ENCODE measurements at places on chromosomes 2 and 18.
A peak's percentile ranks its signal among the peaks of the same experiment; 100 is the strongest.

DNA sequence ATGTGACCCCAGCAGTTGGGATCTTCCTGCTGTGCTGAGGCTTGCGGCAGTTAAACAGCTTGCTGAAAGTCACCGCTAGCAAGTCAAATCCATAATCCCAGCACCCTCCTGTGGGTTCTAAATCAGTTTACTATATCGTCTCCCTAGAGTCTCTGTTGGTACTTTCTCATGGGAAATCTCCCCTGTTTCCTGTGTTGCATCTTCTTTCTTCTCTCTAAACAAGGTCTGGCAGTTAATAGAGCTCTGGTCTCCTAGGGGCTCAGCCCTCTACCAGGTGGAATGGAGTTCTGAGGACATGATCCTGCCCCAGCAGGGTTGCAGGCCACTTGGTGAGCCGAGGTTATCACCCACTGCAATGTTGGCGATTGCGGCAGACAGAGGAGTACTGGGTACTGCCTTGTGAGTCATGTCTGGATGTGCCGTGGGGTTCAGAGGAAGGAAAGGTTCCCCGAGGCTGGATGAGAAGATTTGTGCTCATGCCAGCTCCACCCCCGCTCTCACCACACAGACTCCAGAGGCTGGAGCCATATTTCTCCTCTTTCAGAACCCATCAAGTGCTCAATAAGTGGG lies 59.4 kb upstream of the SIX2 start:
- no peak for DNase-seq

DNA sequence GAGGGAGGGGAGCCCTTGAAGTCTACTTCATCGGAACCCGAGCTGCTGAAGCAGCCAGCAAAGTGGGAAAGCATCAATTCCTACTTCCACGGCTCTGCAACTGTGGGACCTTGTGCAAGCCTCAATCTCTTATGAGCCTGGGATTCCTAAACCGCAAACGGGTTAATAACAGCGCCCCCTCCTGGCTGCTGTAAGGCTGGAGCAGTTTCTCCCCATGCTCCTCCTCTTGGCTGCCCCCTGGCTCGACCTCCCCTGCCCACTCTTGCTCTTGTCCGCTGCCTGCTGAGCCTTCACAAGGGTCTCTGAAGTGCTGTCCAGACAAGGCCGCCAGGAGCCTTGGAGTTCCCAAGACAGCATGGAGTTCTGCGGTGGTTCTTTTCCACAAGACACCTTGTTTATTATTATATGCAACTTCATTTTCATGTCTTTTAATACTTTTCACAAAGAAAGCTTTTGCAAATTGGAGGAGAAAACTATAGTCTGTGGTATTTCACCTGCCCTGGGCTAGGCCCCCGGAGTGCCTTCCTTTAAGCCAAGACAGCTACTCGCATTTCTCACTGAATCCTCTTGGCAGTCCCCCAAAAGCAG lies 157.2 kb downstream of the DDX1 start:
- DNase-seq = peak; percentile 45

DNA sequence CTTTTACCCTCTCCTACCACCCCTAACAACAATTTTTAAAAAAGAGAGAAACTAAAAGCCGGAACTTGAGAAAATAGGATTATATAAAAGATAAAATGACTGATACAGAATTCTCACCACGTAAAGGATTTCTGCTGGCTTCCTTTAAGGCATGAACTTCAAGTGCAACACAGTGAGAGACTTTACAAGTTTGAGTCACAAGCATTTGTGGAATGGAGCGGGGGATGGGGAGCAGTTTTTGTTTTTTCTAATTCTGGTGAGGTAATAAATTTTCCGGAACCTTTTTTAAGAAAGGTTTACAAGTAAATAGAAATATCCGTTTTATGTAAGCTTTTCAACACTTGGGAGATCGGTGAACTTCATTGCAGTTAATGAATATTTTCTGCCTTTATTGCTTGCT lies 1.8 kb upstream of the CDH2 start:
- DNase-seq = peak; percentile 43

GRCh38 chr2:88057437-88057844 lies 1.9 kb upstream of the KRCC1 start:
- DNase-seq = no peak

DNA sequence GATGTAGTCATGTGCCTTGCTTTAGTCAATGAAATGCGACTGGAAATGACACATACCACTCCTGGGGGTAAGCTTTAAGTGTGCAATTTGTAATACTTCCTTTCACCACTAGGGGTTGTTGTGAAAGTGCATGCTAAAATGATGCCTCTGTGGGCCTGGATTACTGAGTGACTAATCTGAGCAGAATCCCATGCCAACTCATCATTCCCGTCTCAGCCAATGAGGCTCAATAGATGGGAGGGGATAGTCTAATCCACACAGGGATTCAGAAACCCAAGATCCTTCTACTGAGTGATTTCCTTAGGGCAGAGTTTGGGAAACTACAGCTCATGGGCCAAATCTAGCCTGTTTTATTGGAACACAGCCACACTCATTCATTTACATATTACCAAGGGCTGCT lies 54.0 kb downstream of the HRH4 start:
- DNase-seq = peak; percentile 57

DNA sequence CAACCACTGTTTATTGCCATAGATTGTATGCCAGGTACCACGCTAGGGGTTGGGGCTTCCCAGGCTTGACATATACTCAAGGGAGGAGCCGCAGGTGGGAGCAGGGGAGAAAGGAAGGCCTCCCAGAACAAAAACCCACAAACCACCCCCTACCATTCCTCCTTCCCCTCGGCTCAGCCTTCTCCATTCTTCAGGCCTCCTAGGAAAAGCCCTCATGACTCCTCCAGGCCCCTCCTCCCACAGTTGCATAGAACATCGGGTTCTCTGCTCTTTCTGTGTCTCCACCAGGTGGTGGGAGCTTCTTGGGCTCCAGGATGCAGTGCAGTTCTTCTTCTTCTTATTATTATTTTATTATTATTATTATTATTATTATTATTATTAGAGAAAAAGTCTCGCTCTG lies 80.3 kb downstream of the ZFP36L2 start:
- no peak for DNase-seq

- no peak for DNase-seq
Measured at GRCh38 chr2:134337631-134338030, 83.8 kb downstream of the MGAT5 start.

DNA sequence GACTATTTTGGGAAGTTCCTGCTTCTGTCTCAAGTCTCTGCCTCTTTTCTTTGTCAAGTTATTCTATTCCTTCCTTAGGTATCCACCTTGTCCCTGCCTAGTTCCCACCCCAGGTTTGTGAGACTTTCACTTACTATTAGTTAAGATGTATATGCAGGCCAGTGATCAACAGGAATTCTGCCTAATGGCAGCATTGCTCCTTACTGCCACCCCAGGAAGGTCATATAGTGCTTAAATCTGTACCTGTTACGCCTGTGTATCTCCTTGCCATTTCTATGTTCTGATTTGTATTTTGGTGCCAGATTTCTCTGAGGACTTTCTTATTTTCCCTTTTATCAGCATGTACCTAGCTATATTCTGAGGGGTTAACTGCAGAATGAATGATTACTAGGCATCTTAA lies 746.0 kb upstream of the TMEFF2 start:
- no peak for DNase-seq

DNA sequence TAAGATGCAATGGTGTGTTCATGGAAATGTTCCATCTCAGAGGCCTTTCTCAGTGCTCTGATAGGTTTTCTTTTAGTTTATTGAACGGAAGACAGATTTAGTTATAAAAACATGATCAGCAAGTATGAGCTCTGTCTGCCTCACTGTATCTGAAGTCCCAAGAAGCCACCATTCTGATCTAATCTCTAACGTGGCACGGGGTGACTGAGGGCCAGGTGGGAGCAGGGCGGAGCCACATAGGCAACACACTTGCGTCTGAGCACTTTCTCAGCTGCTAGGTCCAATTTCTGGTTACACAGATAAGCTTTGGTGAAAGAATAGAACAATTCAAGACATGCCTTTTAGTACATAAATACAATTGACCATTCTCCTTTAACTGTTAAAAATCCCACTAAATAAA lies 60.4 kb downstream of the SNTG2 start:
- DNase-seq = no peak

GRCh38 chr2:84181927-84182326 lies 277.2 kb downstream of the SUCLG1 start:
- no peak for DNase-seq

GRCh38 chr18:48769006-48769636 lies 181.6 kb downstream of the SMAD7 start:
- DNase-seq = no peak

All from fibroblast of pulmonary artery (primary cell).